HTR-8/SVneo (cell line): ENCODE measurements at places on chromosomes 3 and 15.
A peak's percentile ranks its signal among the peaks of the same experiment; 100 is the strongest.

- DNase-seq, result no peak
Observed at GRCh38 chr3:108564564-108564963, 24.7 kb downstream of the CIP2A start.

DNA sequence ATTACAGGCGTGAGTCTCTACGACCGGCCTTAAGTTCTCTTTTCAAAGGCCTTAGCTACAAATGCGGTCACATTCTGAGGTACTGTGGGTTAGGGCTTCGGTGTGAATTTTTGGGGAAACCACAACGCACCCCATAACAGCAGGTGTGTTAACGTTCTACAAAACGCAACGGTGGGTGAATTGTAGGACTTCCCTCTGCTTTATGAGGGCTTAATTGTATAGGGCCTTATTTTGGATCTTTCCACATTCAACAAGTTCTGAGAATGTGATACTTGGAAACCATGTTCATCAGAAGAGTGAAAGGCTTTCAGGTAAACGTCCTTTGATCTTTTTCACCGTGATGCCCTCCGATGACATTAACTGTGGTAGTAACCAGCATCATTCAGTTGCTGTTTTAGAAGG is 998.6 kb upstream of the CFAP20DC start:
- DNase-seq, result no peak

DNA sequence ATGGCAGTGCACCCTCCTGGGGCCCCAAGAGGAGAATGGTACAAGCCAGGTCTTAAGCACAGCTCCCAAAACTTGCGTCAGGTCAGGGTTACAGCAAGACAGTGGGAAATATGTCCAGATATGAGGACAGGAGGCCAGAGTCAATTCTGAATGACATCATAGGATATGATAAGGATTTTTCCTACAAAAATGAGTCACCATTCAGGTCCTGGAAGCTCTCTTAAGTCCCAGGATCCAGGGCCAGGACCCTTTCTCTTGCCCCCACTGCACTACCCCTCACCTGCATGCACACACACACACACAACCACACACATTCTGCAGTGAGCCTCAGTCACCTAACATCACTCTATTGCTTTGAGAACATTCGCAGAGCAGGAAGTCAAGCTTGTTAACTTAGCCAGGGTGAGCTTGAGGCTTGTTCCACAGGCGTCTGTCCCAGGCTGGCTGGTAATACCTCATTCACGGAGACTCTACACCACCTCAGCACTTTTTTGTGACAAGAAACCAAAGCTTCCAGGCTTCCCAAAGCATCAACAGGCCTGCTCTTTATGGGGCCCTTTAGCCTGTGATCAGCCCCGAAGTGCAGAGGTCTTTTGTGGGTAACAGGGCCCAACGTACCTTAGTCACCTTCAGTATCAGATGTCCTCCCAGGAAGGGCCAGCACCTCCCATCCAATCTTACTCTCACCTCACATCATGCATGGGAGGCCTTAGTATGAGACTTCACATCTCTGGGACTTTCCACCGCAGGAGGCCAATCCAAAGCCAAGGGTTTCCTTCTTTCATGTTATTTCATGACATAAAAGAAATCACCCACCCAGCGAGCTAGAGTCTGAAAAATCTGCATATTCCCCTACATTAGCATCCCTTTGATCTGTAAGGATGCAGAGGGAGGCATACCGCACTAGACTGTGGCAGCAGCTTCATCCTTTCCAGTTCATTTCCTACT is 74.0 kb upstream of the LIPC start:
- no peak for DNase-seq

- DNase-seq, result peak; percentile 11
Observed at GRCh38 chr15:79431636-79432344, at the start of gene MINAR1. Gene MINAR1, plus strand, starts transcription at chr15:79432336. Its CDS starts 23,812 bp downstream, at chr15:79456148.

- DNase-seq, result no peak
Observed at GRCh38 chr3:47910233-47910632, 106.0 kb downstream of the MAP4 start.

DNA sequence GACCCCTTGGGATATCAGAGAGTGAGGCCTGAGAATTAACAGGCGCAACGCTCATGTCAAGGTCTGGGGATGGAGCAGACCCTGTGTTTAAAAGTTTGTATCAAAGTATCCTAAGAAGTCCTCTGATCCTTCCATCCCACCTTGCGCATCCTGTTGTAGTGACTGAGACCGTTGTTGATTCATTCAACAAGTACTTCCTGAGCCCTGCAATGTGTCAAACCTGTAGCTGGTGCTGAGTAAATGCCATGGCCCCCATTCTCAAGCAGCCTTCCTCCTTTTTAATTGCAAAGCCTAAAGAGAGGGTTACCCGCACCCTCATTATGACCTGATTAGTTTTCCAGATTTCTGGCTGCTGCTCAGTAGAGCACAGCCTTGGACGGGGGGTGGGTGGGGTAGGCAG is 46.4 kb downstream of the RPLP1 start:
- no peak for DNase-seq

DNA sequence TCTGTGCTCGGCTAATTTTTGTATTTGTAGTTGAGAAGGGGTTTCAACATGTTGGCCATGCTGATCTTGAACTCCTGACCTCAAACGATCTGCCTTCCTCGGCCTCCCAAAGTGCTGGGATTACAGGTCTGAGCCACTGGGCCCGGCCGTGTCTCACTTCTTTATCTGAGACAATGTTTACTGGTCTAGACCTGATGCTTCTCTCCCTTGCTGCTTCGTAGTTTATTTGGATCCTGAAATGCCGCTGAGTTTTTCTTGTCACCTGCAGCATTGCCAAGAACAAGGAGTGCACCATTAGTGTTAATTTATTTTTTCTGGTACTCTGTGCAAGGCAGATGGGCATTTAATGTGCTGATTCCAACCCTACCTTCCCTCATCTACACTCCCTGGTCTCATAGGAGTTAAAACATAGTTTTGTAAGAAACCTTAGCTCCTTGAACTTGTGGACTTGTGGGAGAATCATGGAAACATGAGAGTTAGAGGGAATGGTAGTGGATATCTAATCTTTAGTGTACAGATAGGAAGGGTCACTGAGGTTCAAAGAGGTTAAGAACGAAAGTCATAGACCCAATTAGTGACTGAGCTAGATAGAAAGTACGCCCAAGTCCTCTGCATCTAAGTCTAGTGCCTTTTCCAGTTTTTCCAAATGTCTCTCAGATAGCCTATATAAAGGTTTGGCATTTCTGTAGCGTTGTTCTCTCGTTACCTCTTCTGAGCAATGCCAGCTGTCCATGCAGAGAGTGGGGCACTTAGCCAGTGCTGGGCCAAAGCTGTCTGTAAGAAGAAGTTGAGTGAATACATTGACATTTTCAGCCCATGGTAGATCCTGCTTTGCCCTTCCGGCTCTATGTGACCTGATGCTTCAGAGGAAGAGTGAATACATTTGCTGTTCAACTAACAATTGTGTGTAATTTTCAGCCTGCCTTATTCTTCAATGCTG is 244.1 kb downstream of the LPP start:
- DNase-seq, result no peak

GRCh38 chr15:99546441-99547100 is 19.2 kb upstream of the MEF2A start:
- no peak for DNase-seq

GRCh38 chr3:160400702-160401150 is 1.3 kb downstream of the SMC4 start:
- DNase-seq, result no peak

- DNase-seq, result no peak
Observed at GRCh38 chr3:25151281-25151902, 276.7 kb upstream of the RARB start.

DNA sequence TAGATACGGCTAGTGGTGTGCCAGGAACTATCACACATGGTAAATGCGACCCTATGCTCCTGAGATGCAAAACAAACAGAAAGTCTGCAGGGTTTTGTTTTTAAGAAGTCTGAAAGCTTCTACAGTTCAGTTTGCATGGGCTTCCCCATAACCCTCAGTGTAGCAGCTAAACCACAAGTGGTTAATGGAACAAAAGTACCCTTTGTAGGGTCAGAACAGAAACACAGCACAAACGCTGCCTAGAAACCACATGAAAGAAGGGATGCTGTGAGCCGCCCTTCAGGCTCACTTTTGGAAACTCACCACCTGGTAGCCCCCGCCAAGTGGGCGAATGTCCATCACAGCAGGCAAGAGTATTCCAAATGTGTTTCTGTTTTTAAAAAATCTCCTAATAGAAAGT is 46.2 kb downstream of the CTDSPL start:
- DNase-seq, result no peak

- no peak for DNase-seq
Observed at GRCh38 chr3:107897471-107898061, 193.3 kb downstream of the CD47 start.

DNA sequence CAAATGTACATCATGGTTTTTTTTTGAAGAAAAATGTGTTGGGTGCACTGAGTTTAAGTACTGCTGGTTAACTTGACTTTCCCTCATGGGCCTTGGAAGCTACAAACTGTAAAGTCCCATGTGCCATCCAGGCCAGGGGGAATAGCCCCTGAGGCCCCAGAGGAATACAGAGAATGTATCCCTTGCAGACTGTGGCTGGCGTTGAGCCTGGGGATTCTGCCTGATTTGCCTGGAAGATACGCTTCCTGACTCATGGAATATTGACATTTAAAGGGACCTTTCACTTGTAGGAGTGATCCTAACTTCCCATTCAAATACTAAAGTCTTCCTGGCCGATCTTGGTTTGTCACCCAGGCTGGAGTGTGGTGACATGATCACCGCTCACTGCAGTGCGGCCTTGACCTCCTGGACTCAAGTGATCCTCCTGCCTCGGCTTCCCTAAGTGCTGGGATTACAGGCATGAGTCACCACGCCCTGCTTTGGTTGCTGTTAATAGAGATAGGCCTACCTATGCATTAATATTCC is 42.0 kb downstream of the ADAMTSL3 start:
- no peak for DNase-seq

DNA sequence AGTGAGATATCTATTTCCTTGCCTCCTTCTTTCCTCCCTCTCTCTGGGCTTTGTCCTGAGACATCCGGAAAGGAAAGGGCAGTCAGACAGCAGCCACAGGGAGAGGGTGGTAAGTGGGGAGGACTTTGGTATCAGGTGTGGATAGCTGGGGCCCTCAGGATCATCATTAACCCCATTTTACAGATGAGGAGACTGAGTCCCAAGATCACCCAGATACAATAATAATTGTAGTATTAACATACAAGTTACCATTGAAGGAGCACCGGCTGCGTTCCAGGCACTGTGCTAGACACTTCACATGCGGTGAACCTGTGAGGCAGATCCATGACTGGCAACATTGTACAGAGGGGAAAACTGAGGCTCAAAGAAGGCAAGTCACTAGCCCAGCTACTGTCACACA is 15.2 kb upstream of the LINGO1 start:
- DNase-seq, result no peak

DNA sequence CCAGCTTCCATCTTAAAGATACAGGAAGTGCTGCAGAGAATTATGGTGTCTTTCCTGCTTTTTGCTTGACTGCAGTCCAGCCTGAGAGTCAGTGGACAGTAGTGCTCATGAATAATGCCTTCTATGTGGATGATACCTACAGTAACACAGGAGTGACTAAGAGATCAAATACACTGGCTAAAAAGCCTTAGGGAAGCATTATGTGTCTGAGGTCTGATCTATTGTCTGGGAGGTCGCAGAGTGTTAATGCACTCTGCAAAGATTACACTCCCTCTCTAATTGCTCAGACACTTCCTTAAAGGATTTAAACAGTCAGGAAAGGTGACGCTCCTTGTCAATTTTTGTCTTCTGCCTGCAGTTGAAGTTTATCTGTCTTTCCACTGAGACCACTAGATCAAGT is 183.6 kb downstream of the MCTP2 start:
- DNase-seq, result no peak

GRCh38 chr3:197801891-197802778 is 11.1 kb downstream of the LRCH3 start:
- DNase-seq, result no peak

DNA sequence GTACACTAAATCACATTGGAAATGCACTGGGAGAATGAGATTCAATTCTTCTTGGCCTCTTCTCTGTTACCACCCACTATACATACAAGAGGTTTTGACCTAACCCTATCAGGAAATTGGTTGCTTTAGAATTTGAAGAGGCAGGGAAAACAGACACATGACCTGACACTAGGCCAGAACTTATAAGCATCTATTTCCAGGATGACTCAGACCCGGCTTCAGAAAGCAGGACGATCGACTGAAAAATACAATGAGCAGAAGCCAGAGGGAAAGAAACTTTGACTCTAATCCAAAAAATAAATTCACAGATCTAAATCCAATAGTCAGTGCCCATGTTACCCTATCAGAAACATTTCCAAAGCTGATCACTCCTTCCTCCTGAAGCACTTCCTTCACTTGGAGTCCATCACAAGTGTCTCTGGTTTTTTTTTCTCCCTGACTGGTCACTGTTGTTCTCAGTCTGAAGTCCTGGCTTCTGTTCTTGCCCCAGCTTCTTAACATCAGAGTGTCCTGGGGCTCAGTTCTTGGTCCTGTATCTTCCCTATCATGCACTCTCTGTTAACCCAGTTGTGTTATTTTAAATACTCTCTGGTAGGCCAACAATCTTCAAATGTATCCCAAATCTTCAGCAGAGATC is 133.6 kb downstream of the P2RY1 start:
- DNase-seq, result peak; percentile 3

- no peak for DNase-seq
Observed at GRCh38 chr3:157174290-157174648, 14.3 kb upstream of the CCNL1 start.

- DNase-seq, result no peak
Observed at GRCh38 chr15:100914876-100915275, 4.3 kb upstream of the LRRK1 start.

- DNase-seq, result no peak
Observed at GRCh38 chr3:117622171-117622841, 912.7 kb downstream of the TUSC7 start.

GRCh38 chr3:13045241-13045903 is 27.9 kb downstream of the IQSEC1 start:
- no peak for DNase-seq

GRCh38 chr15:40352281-40352901 is 1.6 kb downstream of the PHGR1 start:
- no peak for DNase-seq

GRCh38 chr15:91867581-91868026 is 14.1 kb downstream of the SLCO3A1 start:
- peak; percentile 33 for DNase-seq

DNA sequence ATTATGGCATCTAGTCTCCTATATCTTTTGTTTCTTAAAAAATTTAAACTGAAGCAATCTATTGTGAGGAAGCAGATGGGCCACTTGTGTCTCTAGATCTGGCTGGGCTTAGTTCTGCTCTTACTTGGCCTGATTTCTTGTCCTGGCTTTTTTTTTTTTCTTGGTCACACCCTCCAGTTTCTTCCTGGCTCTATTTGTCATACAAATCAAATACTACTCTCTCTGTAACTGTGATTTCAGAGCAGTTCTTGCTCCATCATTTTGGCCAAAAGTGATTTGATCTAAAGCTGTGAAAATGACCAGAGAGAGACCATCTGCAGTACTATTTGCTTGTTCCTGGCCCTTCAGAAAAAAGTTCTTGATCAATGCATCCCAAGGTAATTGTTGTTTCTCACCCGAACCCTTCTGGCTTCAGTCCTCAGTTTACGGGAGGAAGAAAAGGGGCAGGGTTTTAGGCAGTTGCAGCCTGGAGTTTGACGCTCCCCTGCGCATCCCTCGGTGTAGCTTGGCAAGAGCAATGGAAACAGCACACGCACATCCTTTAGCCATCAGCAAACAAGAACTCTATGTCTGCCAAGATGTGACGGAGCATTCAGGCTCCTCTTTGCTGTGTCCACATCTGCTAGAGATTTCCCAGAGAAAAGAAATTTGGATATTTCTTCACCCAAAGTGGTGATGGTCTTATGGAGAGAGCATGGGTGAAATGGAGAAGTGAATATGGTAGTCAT is 31.6 kb downstream of the CHST2 start:
- no peak for DNase-seq

GRCh38 chr3:95567346-95567745 is 1247.0 kb upstream of the EPHA6 start:
- DNase-seq, result no peak
